ENCODE measurements at places on chromosomes 5 and 9.

- DNase-seq = no peak
Observed at GRCh38 chr9:97349400-97349799, 41.9 kb downstream of the CCDC180 start.

- DNase-seq = no peak
Observed at GRCh38 chr5:4419281-4419680, 720.8 kb upstream of the ADAMTS16 start.

GRCh38 chr5:24916863-24917262 is 272.1 kb upstream of the CDH10 start:
- no peak for DNase-seq

GRCh38 chr9:85421641-85422040 is 320.1 kb downstream of the AGTPBP1 start:
- no peak for DNase-seq

GRCh38 chr9:83056174-83056573 is 6.8 kb downstream of the RASEF start:
- DNase-seq = no peak

GRCh38 chr5:138103319-138103637 is 19.4 kb downstream of the WNT8A start:
- no peak for DNase-seq

Measured in femur (tissue), 1 donor.